Caki2 (cell line): ENCODE measurements at places on chromosomes 7 and 10. TPM values are rescaled to one million over a fixed set of nuclear protein-coding genes. Genes with fewer than 3 reads are reported as not detected.

CDH23 gene
- 0.03 TPM in 1 of 2 replicates, not detected in the other for total RNA-seq

PNLIPRP3 gene
- not detected in 2 replicates for total RNA-seq

EIF4EBP2 gene
- total RNA-seq: 5.0 and 6.5 TPM in 2 replicates

PRKAR2B gene
- total RNA-seq: 12.5 and 14.0 TPM in 2 replicates

CTTNBP2 gene
- total RNA-seq: not detected in 2 replicates

FAM25G gene
- total RNA-seq: not detected in 2 replicates

PLAC9 gene
- not detected in 2 replicates for total RNA-seq

TMEM248 gene
- 74.1 and 101 TPM in 2 replicates for total RNA-seq

NOS3 gene
- 2.9 and 12.0 TPM in 2 replicates for total RNA-seq

NUTM2B gene
- 0.35 and 1.5 TPM in 2 replicates for total RNA-seq

PNLIPRP1 gene
- total RNA-seq: not detected in 2 replicates

AGMO gene
- 0.84 and 1.3 TPM in 2 replicates for total RNA-seq

HOXA6 gene
- 0.96 and 1.2 TPM in 2 replicates for total RNA-seq

DNA sequence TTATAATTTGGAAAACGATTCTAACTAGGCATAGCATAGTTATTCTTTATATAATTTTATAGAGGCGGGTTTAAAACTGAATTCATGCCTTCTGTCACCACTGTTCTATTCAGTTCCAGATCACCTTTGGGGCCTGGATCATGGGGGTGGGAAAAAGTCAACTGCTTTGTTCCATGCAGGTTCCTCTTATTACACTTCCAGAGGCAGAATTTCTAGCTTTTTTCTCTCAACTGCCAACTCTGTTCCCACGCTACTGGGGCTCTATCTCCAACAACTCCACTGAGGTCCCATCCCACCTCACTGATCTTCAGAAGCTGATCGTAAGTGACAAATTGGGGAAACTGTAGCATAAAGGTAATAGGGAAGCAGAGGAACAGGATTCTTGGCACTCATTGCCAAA is 283.6 kb upstream of the IMMP2L start:
- DNase-seq: no peak

DNA sequence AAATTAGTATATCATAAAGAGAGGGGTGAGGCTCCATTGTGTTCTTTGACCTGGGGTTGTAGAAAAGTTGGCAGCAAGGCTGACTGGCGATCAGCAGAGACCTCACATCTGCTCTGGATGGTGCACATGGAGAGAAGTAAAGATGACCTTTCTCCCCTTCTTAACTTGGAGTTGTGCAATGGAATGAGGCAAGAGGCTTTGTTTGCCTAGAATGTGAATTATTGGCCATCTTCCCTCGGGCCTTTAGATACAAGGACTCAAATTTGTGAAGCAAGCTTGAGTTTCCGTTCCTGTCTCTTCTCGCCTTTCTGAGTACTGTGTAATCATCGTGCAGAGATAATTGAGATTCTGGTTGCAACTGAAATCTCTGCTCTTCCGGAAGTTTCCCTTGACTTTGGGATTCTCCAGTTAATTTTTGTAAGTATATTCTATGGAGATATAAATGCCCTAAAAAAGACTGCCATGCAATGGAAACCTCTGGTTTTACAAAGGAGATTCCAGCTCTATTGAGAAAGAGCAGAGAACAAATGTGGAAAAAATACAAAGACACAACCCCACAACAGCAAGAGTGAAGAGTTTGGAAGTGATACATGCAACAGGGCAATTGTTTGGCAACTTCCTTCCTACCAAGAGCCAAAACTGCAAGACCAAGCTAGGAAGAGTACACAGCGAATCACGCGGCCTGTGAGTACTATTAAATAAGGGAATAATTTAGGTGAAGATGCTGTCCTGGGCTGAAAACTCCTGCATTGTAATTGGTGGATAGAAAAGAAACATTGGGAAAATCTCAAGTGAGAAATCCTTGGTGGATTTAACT is 542.3 kb upstream of the NRP1 start:
- DNase-seq: no peak

- DNase-seq: no peak
Observed at GRCh38 chr7:13198727-13199126, 511.3 kb downstream of the ARL4A start.

DNA sequence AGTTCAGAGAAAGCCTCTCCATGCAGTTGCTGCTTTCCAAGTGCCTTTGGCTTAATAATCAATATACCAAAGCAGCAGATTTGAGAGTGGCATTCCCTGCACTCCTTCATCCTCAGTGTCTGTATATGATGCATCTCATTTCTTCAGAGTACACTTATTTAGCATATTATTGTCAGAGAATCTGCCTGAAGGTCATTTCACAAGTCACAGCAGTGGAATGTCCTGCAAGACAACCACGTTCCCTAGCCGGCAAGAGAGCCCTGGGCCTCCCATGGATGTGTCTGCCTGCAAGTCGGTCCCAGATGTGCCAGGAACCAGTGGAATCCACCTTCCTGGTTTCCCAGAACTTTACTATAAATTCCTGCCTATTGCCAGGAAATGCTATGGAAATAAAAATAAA is 289.4 kb upstream of the IGFBP3 start:
- DNase-seq: no peak

DNA sequence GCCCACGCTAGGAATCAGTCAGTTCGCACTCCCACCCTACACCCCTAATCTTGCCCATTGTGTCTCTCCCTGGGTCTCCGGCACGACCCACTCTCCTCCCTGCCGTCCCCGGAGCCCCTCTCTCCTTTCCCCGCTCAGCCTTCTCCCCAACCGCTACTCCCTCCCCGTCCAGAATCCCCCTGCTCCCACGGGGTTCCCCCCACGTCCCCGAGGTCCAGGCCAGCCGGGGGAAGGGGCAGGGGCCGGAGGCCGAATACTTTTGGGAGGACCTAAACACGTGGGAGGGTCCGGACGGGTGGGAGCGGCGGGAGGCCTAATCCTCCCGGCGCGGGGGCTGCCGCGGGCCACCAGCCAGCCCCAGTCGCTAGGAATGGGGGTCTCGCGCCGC is 560 bp downstream of the RARRES2 start:
- DNase-seq: no peak

GRCh38 chr10:69803809-69804208 is 2.1 kb downstream of the COL13A1 start:
- DNase-seq: no peak

DNA sequence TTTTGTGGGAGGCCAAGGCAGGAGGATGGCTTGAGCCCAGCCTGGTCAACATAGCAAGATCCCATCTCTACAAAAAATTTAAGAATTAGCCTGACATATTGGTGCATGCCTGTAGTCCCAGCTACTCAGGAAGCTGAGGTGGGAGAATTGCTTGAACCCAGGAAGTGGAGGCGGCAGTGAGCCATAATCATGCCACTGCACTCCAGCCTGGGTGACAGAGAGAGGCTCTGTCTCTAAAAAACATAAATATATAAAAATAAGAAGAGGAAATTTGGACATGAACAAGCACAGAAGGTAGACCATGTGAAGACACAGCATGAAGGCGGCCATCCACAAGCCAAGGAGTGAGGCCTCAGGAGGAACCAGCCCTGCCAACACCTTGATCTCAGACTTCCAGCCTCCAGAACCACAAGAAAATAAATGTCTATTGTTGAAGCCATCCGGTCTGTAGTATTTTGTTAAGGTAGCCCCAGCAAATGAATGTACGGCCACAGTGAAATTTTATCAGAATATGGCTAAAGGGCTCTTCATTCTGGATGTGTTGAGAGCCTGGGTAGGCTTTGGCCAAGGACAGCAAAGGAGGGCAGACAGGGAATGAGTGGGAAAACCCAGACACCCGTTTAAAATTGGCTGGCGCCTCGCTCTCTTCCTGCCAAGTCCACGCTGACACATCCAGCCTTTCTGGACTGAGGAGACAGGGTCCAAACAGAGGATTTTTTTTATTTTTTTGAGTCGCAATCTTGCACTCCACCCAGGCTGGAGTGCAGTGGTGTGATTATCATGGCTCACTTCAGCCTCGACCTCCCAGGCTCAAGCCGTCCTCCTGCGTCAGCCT is 12.9 kb upstream of the GRID2IP start:
- DNase-seq: no peak

- no peak for DNase-seq
Observed at GRCh38 chr10:71255808-71256660, 43.7 kb downstream of the UNC5B start.

GRCh38 chr7:95440394-95441038 is 5.7 kb upstream of the PON2 start:
- DNase-seq: no peak

DNA sequence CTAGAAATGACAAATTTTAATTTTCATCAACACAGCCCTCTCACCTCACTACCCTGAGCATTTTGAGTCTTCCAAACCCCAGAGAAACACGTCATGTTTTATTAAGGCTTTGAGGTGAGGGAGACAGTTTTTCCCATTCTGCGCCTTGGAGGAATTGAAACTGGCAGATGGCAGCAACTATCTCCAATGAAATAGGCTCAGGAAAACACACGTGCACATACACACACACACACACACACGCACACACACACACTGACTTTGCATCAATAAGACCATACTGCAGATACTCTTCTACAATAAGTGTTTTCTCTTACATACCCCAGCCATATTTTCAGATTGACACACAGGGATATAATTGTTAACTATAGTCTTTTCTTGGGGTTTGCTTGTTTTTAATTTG is 3.2 kb upstream of the SFTPA2 start:
- DNase-seq: no peak

GRCh38 chr7:50614721-50615518 is 49.7 kb upstream of the DDC start:
- DNase-seq: no peak

DNA sequence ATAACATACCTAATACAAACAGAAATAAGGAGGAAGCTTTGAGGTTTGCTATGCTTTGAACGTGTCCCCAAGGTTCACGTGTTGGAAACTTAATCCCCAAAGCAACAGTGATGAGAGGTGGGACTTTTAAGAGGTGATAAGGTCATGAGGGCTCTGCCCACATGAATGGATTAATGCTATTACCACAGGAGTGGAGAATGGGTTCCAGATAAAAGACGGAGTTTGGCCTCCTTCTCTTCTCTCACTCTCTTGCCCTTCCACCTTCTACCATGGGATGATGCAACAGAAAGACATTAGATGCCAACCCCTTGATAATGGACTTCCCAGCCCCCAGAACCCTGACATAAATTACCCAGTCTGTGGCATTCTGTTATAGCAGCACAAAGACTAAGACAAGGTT is 9.6 kb downstream of the ITGB1 start:
- peak; percentile 42 for DNase-seq

DNA sequence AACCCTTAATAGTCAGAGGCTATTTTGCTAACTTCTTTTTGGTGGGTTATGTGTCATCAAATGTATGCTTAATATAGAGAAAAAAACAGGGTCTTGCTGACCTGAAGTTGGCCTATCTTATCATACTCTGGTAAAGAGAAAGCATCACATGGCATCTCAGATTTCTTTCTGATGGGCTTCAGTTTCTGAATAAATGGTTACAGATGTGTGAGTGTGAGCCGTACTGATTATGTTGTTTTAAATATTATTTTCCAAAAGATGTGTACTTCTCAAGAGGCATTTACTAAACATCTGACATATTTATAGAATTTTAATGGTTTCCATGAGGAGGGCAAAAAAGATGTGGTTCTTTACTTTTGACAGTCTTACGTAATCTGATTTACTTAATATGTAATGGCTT is 28.4 kb downstream of the BBS9 start:
- DNase-seq: no peak

DNA sequence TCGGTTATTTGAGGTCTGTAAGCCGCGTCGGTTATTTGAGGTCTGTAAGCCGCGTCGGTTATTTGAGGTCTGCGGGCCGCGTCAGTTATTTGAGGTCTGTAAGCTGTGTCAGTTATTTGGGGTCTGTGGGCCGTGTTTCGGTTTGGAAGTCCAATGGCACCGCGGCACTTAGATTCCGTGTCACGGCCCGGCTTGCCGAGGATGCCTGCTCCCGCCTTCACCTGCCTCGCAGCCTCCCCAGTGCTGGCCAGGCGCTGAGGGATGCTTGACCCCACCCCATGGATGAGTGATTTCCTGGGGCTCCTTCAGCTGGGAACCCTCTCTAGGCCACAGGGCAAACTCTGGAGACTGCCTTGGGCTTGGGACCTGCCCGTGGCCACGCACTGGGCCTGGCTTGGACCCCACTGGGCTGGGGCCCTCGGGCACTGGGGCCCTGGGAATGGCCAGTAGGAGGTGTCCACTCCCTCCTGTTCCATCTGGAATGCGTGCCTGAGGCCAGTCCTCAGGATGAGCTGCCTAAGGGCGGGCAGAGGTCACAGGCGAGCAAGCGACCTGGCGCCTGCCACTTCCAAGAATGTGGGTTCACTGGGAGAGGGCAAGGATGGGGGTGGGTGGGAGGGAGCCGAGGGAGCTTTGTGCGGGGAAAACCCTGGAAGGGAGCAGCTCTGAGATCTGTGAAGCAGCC is 25.6 kb downstream of the ADGRA1 start:
- DNase-seq: no peak

DNA sequence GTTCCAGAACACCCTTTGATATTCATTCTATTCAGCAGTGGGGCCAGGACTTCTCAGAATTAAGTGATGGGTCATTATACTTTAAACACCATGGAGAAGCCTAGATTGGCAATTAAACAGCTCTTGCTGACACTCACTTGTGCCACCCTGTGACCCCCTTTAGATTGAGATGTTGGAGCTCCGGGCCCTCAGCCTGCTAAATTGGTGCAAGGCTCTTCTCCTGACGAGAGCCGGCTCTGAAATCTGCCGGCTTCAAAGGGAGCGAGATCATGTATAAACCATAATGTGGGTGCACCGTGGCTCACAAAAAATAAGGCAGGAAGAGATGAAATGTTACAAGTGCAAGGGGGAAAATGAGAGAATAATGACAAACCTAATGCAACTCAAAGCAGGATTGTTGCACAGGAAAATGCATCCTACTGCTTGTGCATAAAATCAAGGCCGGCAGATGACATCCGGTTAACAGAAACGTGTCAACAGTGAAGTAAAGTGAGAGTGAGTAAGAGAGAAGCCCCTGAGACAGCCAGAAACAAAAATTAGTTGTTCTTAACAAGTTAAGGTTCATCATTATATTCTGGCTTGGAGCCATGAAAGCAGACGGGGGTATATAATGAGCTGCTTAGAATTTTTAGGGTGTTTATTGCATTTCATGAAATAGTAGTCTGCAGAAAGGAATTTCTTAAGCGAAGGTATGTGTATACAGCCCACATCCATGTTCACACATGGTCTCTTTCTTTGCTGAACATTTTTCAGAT is 198.2 kb downstream of the TCF7L2 start:
- no peak for DNase-seq

DNA sequence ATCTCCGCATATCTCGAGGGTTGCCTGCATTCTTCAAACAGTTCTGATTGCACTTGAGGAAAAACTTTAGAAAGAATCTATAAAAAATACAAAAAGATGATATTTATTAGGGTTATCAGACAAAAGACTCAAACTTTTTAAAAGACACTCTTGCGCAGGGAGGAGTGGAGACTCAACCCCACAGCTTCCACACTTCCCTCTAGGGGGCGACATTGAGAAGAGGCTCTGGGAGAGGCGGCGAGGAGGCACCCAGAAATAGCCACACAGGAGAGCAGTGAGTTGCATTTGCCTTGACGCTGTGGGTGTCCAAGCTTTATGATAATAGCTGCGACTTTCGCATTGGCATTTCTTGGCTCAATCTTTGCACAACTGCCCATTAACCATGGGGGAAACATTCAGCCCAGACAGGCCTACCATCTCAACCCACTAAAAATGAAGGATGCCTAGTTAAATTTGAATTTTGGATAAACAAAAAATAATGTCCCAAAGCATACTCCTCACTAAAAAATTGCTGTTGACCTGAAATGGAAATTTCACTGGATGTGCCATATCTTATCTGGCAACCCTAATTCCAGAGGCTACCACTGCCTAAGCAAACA is 86.2 kb downstream of the EBF3 start:
- DNase-seq: no peak

GRCh38 chr7:4260867-4261600 is 421.1 kb upstream of the FOXK1 start:
- no peak for DNase-seq
